Activated naive CD4-positive, alpha-beta T cell (primary cell): ENCODE measurements at places on chromosomes 2 and 18.

DNA sequence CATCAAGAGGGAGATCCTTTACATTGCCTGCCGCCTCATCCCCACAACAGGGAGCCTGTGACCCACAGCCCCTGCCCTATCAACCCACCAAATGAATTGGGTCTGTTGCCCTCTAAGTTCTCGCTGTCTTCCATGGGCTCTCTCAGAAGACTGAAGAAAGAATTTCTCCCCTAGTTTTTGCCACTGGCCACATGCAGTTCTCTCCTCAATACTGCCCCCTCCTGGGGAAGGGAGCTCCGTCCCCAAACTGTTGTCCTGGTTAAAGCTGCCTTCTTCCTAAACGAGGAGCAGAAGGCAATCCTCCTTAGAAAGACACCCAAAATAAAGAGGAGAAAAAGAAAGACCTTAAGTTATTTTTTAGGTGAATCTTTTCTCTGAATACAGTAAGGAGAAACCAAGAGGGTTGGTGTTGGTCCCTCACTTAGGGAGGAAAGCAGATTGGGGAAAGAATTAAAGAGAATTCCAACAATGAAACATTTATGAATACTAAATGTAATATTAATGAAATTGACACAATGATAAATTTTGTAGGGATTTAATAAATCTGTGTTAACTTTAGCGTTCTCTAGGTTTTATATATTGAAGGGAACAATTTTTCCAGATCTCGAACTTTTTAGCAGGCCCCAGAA lies 31.1 kb upstream of the SATB2 start:
- no peak for DNase-seq

GRCh38 chr2:70010576-70011111 lies 49.2 kb upstream of the ASPRV1 start:
- DNase-seq: no peak

DNA sequence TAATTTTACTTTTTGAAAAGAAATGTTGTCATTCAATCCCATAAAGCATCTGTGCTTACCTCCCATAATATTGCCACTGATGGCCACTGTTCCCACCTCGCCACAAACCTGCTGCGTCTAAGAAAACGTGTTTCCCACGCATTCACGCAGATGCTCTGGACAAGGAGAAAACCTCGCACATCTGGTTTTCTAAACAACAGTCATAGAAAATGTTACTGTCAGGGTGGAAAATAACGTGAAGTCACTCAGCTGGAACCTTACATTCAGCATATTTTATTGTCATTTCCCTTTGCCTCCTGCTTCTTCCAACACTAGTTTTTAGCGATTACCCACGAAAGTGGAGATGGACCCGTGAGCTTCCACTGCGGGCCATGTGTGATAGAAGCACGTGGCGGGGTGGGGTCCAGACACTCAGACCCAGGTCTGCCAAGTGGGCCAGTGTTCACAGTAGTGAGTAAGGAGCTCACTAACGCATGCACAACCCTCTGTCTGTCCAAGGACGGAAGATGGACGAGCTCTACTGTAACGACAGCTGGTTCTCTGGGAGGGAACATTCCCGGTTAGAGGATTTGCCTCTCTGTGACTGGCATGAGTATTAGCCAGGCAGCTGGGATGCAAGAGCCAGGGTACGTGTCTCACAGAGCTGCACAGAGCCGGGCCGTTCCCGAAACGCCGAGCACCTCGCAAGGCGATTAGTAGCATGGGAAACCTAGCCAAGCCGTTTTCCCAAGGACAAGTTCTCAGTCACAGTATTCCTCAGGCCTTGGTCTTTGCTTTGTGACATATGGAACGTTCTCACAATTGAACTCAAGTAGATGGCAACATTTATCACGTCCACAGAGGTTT lies 94.5 kb downstream of the MTCL1 start:
- no peak for DNase-seq

GRCh38 chr18:13283746-13284145 lies 65.2 kb downstream of the LDLRAD4 start:
- no peak for DNase-seq
